ENCODE measurements at places on chromosomes 6 and 20. TPM values are rescaled to one million over a fixed set of nuclear protein-coding genes. Genes with fewer than 3 reads are reported as not detected.
A peak's percentile ranks its signal among the peaks of the same experiment; 100 is the strongest.

DNA sequence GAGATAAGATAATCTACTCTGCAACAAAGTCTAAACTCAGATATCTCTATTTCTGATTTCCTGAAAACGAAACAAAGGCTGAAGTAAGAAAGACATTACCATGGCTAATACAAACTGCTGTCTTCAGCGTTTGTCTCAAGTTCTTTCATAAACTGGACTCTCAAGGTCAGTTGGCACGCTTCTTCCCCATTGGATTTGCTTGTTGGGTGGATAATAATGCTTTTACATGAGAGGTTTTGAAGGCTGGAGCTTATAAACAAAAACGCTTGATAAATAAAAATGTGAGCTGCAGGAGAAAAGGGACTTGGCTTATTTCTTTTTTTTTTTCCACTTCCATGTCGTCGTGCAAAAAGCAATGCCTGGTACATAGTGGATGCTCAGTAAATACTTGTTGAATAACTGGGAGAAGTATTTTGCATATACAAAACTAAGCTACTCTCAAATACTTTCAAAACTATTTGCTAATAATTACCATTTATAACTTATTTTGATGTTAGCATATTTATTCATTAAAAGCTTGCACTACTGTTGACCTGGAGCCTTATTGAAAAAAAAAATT, 65.7 kb upstream of the EEF1A1 start:
- no peak for DNase-seq

DNA sequence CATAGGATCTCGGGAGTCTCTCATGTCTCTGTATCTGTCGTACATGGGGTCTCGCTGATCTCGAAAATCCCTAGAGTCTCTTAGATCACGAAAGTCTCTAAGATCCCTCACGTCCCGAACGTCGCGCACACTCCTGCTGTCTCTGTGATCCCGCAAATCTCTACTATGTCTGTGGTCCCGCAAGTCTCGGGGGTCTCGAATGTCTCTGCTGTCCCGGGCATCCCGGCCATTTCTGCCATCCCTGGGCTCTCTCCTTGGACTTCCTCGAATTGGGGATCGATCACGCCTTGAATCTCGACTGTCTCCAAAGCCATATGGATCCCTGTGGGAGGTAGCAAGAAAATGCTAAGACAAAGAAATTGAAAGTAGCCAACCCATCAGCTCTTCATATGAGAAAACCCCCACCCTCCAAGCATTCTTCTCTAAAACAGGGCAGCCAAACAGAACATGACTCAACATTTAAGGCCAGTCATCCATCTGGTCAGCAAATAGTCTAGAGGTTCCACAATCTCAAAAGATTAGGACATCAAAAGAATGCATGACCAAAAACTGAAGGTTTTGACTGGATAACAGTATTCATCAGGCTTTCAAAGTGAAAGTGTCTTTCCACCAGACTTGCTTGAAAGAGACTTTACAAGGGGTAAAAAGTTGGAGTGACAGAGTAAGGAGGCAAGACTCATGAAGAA, 19.4 kb downstream of the NCOA5 start:
- DNase-seq = no peak

DNA sequence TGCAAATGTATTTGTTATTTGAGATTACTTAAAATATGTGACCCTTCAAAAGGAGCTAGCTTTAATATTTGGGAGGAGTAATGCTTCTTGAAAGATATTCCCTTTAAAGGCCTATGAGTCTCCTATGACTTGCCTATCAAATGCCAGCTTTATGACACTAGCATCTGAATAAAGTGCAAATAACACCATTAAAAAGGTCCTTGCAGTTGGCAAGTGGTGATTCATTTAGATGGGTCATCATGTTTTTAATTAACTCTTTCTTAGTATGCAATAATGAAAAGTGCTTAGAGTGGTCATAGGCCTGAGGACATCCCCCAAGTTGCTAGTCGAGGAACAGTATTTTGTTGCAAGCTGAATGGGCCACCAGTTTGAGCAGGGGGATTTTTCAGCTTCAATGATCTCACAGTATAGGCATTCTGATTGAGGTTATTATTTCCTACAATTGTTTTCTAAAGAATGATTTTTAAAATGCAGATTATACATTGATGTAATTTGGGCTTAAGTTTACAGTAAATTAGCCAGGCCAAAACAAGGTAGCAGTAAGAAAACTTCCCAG, 3.7 kb upstream of the CD2AP start:
- no peak for DNase-seq

- DNase-seq = no peak
Measured at GRCh38 chr20:47727909-47728361, 57.3 kb downstream of the SULF2 start.

DNA sequence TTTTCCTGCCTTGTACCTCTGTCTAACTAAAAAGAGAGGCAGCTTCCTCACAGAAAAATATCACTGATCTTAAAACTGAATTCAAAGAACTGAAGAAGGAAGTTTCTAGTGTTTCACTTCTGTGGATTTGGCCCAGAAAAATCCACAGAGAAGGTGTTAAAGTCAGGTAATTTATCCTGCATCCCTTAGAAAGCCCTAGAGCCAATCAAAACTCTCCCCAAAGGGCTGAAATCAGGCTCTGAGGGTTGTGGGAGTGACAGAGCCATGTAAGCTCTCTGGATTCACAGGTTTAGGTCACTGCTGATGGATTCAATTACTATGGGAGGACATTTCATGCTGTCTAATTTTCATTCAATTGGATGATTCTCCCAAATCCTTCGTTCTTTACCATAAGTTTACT, 152.3 kb downstream of the OR2B2 start:
- DNase-seq = no peak

DNA sequence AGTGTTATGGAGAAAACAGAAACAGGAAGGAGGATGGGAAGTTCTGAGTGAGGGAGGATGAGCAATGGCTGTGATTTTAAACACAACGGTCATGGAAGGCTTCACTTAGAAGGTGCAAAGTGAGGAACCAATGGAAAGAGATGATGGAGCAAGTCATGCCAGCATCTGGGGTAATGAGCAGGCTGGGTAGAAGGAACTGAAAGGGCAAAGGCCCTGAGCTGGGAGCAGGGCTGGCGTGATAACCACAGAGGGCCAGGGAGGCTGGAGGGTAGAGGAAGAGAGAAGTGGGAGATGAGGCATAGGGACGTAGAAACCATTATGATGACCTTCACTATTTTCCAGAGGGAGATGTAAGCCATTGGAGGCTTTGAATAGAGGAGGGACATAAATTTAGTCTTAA, 43.6 kb downstream of the NHLRC1 start:
- no peak for DNase-seq

GRCh38 chr6:81226957-81227356, 525.5 kb downstream of the TENT5A start:
- no peak for DNase-seq

GRCh38 chr6:152879681-152880080, 103.2 kb downstream of the FBXO5 start:
- no peak for DNase-seq

- no peak for DNase-seq
Measured at GRCh38 chr6:90053614-90054013, 159.3 kb downstream of the GJA10 start.

DNA sequence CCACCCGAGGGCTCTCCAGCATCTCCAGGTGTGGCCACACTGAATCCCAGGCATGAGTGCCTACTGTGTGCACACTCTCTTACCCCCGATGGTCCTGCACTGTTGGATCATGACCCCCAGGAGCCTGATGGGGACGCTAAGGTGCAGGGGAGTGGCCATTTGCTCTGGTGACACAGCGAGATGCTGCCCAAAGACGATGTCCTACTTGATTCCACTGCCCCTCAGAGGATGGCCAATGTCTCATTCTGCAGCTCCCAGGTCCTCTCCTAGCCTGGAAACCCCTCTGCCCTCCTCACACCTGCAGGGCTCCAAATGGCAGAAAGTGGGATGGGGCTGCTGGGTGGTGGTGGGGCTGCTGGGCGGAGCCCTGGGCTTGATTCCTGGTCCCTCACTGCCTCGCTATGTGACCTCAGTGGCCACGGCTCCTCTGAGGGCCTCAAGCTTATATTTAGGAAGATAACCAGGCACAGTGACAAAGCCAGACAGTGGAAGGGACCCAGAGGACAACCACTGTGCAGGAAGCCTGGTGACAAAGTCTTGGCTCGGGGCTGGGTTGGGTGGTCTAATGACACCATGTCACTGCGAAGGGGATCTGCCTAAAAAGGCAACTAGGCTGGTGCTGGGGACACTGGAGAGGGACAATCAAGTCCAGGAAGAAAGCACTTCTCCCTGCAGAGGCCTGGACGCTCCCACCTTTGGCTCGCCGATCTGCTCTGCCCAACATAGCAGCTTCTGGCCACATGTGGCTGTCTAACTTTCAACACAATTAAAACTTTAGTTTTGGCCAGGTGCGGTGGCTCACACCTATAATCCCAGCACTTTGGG, 28.4 kb downstream of the TGM2 start:
- DNase-seq = no peak

GRCh38 chr6:156279261-156279969, 497.8 kb upstream of the ARID1B start:
- DNase-seq = no peak

DNA sequence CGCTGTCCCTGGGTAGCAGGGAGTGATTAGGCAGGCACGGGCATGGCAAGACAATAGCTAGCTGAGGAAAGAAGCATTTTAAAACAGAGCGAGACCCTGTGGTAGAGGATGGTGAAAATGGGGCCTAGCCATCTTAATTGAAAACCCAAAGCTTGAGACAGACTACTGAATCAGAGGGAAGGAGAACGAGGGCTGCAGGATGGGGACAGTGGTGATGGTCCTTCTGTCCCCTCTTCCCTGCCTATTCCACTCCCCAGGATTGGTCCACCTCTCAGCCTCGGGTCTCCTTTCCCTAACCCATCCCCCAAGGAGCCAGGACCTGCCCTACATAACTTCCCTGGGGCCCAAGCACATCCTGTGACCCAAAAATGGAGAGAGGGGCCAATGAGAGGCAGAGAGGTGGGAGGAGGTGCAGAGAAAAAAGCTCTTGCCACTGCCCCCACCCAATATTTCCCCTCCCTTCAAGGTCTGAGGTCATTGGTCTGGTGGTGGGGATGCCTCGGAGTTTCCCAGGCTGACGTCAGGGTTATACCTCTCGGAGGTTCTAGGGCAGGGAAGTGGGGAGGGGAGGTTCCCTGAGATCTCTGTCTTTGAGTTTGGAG, 884 bp upstream of the CUTA start:
- DNase-seq = peak; percentile 76

- no peak for DNase-seq
Measured at GRCh38 chr20:25297141-25297905, 49.4 kb downstream of the PYGB start.

DNA sequence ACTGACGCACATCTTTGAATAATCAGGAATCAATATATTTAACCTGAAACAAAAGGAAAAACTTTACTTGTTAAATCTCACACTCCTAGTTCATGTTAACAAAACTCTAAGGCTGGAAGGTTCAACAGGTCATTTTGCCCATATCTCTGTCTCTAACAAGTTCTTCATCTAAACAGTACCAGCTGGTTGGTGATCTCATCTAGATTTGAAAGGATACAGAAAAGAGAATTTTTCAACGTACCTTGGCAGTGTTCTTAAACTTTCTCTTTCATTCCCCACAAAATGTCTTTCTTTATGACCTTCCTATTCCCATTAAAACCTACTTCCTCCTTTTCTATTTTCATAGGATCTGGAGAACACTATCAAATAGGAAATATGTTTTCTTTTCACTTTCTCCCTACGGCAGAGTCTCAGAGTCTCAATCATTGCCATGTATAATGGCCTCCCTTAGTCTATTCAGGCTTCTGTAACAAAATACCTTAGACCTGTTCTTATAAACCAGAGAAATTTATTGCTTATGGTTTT, 111.3 kb downstream of the TBX18 start:
- no peak for DNase-seq

DNA sequence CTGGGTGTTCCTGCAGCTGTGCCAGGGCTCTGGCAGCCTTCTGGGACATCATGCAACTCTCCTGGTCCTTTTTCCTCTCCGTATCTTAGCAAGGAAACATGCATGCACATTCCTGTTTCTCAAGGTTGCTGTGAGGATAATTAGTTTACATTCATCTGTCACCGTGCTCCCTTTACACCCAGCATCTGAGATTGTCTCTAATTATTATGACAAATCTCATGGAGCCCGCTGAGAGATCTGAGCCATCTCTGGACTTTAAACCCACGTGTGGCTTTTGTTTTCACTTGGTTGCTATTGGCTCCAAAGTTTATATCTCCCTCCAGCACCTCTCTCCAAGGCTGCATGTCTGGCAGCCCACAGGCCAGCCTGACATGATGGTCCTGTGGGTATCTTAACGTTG, 167.6 kb downstream of the UNC5CL start:
- DNase-seq = no peak

DNA sequence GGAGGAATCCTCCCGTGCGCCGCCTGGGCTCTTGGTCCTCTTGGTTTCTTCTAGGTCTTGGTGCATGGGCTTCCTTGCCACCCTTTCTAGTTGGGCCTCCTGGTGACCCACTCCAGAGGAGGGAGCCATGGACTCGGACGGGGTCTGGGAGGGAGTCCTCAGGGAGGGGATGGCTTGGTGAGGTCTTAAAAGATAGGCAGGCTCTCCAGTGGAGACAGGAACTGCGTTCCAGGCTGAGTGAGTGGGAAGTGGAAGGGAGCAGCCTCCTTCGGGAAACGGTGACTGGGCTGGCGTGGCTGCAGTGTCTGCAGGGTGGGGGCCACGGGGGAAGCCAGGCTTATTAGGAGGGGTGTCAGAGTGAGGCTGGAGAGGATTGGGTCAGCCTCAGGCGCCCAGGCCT, 152.8 kb downstream of the GRM4 start:
- no peak for DNase-seq

DNA sequence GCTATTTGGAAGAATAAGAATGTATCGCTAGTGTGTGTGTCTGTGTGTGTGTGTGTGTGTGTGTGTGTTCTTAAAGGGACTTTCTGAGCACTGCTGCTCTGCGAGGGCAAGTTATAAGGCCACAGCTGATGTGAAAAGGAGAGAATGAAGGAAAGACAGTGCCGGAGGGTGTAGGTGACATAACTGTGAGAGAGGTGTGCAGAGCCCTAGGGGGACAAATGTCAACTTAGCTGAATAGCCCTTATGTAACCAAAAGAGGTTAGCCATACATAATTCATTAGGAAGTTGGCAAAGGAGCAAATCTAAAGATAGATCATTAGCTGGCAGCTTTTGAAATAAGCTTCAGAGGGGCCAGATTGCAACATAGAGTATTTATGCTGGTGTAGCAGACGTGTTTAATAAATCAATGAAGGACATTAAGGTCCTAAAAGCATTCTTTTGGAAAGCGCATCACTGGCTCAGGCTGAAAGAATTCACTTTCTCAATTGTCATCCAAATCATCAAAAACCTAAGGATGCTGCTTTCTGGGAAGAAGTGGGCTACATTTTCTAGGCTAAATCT, 81.0 kb downstream of the NDUFAF5 start:
- no peak for DNase-seq

- DNase-seq = no peak
Measured at GRCh38 chr6:37630281-37630799, 67.3 kb downstream of the MDGA1 start.

- DNase-seq = no peak
Measured at GRCh38 chr6:56514395-56514794, 128.3 kb downstream of the DST start.

Gene CEP85L
- 44.7 TPM for total RNA-seq

Gene IPCEF1
- total RNA-seq = 20.4 TPM

Gene FAM210B
- 4.6 TPM for total RNA-seq

Gene PRSS35
- total RNA-seq = not detected

Gene PHACTR1
- total RNA-seq = 0.16 TPM

Gene AHCY
- 99.0 TPM for total RNA-seq

Gene PKIB
- 0.79 TPM for total RNA-seq

Gene E2F1
- 64.5 TPM for total RNA-seq
